ENCODE measurements at places on chromosomes 12 and 14.

- no peak for DNase-seq
Measured at GRCh38 chr12:28027947-28028724, 55.6 kb upstream of the PTHLH start.

- DNase-seq: no peak
Measured at GRCh38 chr12:21659383-21659782, 1.7 kb upstream of the LDHB start.

DNA sequence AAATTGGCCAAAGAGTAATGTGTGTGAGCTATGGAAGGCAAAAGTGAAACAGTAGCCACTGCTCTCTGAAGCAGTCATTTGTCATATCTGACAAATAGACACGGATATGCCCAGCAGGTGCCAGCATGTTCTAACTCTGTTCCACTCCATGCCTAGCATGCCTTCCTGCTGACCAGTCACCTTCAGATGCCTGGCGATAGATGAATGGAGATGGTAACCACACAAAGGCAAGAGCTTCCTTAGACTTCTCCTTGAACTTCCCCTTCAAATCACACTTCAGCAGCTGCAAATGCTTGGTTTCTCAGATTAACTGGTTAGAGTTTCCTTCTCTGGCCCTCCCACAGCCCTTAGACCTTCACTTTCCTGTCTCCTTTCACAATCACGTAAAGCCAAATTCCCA is 429.9 kb downstream of the DAD1 start:
- DNase-seq: no peak

- DNase-seq: no peak
Measured at GRCh38 chr12:108123402-108123801, 5.7 kb upstream of the WSCD2 start.

GRCh38 chr14:35020713-35021112 is 25.4 kb upstream of the FAM177A1 start:
- DNase-seq: no peak

DNA sequence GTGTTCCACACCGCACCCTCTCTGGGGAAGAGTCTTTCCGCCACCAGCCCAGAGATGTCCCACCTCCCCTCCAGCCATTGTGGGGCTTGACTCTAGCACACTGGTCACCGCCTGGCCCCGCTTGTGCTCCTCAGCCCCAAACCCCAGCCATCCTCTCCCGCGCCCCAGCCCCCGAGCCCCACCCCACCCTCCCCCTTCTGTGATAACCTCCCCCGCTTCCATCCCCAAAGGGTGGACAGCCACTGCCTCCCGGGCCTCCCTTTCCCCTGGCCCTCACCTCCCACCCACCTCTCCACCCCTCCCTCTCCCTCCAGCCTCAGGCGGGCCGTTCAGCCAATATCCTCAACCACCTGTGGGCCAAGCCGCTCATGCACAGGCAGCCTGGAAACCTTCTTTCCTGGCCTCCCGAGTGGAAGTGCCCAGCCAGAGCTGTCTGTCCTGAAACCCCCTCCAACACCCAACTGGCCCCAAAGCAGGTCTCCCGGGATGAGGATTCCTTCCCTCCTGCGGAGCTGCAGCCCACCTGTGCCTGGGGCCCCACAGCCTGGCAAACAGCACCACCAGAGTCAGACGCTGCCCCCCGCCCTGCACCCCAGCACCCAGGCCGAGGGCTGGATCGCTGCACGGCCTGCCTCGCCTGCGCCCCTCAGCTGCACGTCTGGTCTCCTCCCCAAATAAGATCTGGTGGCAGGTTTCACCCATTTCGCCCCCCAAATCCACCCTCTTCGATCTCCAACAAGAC is 27.1 kb upstream of the NUDT14 start:
- no peak for DNase-seq

Measured in NCI-H524 (cell line).